ENCODE measurements at places on chromosomes 6 and 20.

- no peak for DNase-seq
Observed at GRCh38 chr20:37308086-37309050, 18.9 kb downstream of the MANBAL start.

DNA sequence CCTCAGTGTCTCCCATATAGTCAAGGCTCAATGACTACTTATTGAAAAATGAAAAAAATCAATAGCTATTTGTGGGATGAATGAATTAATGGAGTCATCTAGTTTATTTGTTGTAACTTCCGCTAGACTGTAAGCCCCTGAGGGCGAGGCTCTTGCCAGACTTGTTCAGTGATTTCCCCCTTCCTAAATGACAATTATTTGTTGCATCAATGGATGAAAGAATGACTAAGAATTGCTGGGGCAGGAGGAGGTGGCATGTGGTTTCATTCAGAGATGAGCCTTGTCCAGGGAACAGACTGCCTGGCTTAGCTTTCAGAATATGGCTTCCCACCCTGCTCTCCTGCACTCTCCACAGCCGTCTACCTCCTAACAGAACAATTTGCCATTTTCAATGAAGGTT is 1.1 kb upstream of the PRELID3B start:
- DNase-seq, result peak; percentile 7

DNA sequence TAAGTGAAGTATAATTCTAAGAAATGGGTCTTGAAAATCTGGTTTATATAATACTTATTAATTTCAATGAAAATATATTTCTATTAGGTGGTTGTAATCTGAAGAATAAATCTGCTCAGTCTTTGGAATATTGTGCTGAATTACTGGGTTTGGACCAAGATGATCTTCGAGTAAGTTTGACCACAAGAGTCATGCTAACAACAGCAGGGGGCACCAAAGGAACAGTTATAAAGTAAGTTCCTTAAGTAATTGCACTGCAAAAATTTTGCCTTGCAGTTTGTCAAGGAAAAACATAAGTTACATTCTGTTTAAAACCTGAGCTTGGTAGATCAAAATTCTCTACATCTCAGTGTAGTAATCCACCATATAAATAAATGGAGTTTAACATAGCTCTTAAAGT is 106.0 kb downstream of the MYO6 start:
- no peak for DNase-seq

DNA sequence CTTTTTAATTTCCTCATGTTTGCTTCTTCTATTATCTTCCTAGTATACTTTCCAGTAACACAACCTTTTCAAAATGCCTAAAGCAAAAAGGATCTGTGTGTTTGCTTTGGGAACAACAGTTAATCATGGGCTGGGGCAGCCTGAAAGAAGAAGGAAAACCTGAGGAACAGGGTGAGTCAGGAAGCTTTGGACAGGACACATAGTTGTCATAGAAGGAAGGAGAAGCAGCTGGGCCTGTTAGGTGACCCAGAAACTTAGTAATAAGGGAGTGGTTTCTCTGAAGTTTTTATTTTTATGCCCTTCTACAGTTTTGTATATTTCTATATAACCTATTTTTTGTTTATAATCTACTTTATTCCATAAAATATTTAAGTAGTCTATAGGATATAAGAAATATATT is 61.4 kb downstream of the CD24 start:
- DNase-seq, result no peak

GRCh38 chr6:72422171-72422570 is 199.7 kb upstream of the KCNQ5 start:
- DNase-seq, result no peak

GRCh38 chr6:105868823-105869460 is 217.2 kb upstream of the PRDM1 start:
- DNase-seq, result no peak

Measured in central memory CD4-positive, alpha-beta T cell (primary cell).